Stimulated activated CD4-positive, alpha-beta T cell treated with anti-CD3 and anti-CD28 coated beads, Interleukin-15, amount 100 ng/mL, for 48 hours (primary cell): ENCODE measurements at places on chromosomes 4 and X.

DNA sequence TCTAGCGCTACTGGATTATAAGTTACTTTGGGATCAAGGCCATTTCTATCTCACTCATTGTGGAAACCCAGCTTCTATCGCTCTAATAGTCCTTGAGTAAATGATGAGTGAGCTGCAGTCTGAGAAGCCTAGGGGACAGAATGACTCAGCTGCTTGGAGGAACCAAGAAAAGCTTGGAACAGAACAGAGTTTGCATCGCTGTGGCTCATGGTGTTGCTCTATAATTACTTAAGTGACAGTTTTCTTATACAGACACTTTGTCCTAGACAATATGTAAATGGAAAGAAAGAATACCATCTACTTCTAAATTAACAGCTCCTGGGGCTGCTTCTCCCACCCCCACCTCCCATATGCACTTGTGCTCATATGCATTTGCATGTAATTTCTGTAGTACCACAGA is 156.9 kb downstream of the SLIT2 start:
- no peak for DNase-seq

DNA sequence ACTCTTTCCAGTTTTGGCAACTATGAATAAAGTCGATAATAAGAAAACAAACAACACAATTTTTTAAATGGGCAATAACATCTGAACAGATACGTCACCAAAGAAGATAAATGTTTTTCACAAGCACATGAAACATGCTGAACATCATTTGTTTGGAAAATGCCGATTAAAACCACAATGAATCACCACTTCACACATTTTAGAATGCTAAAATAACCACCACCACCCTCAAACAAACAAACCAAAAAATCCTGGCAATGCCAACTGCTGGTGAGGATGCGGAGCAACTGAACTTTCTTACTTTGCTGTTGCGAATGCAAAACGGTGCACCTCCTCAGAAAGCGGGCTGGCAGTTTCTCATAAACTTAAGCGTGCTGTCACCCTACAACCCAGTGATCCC is 115.9 kb downstream of the NSUN7 start:
- DNase-seq: no peak

DNA sequence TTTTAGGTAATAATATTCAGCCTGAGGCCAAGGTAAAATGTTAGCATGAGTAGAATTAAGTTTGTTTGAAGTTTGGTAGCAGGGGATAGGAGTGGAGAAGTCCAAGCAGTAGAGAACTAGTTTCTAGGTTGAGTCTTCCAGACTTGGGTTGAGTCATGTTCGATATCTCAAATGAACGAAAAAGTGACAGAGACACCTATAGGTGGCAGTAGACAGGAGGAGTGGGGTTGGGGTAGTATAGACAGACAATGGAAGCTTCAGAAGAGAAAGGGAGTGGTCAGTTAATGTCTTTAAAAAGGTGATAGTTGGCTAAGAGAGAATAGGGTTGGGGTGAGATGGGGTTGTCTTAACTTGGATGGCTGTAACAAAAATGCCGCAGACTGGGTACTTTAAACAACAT is 58.7 kb upstream of the EMCN start:
- DNase-seq: no peak

DNA sequence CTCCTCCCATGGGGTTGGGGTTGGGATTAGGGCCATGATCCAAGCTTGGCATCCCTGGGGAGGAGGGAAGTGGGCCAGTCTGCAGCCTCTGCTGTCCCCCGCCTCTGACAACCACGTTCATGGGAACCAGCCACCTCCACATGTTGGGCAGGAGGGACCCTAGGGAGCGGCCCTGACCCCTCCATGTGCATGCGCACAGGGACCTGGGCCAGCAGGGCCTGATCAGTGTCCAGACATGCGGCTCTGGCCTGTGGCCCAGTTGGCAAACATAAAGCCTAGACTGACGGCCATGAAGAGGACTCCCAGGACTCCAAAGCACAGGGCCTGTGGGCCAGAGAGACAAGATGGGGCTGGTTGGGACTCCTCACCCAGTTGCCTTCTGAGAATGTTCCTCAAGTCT is 11.3 kb downstream of the SLC38A5 start:
- no peak for DNase-seq

DNA sequence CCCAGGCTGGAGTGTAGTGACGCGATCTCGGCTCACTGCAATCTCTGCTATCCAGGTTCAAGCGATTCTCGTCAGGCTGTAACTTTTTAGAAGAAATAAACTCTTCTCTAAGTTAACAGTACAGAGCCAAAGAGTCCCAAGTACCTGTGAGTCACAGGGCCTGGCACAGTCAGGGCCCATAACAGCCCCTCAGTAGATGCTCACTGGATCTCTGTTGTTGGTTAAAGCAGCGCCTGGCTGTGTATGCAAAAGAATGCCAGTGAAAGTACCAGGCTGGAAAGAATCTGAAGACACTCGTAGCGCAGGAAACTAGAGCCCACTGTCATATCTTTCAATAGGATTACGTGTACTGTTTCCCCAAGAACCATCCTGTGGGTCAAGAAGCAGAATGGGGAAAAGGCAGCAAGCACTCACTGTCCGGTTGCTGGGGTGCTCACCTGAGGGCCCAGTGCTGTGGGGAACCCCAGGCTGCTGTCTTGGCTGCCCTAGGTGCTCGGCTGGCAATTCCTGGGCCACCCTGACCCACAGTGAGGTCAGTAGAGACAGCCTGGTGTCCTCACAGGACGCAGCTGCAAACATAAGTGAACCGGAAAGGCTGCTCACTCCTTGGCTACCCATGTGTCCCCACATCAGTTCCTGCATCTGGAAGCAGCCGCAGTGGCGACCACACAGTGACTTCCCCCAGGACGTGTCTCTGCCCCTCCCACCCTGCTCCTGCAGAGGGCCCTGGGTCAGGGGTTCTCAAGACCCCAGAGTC is 3.1 kb upstream of the SLBP start:
- DNase-seq: no peak
